ENCODE measurements at places on chromosomes 5 and 9.

DNA sequence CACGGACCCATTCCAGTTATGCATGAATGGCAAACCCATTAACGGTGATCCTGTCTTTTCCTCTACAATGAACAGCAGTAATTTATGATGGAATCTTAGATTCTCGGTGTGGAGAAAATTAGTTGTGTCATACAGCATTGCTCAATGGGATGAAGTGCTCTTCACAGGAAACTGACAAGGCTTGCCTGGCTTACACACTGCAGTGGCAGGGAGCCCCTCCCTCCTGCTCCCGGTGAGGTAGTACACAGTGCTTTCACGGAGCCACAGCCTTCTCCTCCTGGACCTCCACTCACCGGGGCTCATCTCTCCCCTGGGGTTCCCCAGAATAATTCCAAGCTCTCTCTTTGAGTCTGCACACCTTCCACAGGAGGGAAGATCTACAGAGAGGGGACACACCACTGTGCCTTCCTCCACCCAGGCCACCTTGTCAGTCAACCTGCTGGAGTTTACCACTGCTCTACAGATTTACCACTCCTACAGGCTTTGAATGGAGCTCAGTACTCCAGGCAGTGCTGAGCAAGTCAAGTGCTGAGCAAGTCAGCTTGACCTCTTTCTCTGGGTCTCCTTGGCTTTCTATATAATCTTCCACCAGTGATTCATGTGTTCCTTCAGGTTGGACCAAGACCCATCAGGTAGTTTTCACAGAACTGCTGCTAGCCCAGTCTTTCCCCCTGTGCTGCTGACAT, 59.1 kb upstream of the TBC1D2 start:
- no peak for DNase-seq

- peak; percentile 28 for DNase-seq
These were observed 142.5 kb upstream of the VLDLR start for GRCh38 chr9:2479056-2479565.

DNA sequence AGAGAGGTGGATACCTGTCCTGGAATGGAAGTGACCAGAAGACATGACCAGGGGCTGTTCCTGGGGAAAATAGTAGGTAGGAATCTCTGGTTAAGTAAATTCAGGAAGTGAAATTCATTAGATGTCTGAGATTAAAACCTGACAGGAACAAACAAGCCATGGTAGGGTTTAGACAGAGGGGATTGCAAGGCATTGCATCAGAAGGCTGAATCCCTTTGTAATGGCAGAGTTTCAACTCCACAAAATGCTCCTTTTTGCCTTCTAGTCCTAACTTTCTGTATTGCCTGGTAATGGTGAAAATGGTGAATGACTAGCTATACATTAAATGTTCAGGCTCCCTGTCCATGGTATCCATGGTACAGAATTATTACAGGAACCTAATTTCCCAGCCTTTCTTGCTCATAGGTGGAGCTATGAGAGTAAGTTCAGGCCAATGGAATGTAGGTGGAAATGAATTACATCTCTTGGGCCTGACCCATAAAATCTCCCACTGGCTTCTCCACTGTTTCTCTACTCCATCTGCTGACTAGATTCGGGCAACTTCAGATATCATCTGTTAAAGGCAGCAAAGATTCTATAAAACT, 113.4 kb upstream of the CNTLN start:
- DNase-seq: no peak

GRCh38 chr5:9865574-9865973, 235.4 kb upstream of the TAS2R1 start:
- no peak for DNase-seq

GRCh38 chr9:109520475-109521132, 22.5 kb upstream of the PTPN3 start:
- peak; percentile 73 for DNase-seq

DNA sequence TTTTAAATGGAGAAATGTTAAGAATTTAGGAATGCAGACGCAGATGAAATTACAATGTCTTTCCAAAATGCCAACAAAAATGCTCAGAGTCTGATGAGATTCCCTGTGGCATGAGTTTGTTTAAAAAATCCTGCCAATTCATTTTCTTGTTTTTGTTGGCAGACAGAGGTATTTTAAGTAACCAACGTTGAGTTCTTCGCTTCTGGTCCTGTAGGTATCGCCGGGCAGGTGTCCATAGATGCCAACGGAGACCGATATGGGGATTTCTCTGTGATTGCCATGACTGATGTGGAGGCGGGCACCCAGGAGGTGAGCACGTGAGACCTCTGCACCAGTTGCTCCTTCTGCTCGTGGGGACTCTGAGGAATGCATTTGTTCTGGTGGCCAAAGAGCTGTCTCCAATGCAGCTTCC, 69.4 kb downstream of the NPR3 start:
- no peak for DNase-seq

DNA sequence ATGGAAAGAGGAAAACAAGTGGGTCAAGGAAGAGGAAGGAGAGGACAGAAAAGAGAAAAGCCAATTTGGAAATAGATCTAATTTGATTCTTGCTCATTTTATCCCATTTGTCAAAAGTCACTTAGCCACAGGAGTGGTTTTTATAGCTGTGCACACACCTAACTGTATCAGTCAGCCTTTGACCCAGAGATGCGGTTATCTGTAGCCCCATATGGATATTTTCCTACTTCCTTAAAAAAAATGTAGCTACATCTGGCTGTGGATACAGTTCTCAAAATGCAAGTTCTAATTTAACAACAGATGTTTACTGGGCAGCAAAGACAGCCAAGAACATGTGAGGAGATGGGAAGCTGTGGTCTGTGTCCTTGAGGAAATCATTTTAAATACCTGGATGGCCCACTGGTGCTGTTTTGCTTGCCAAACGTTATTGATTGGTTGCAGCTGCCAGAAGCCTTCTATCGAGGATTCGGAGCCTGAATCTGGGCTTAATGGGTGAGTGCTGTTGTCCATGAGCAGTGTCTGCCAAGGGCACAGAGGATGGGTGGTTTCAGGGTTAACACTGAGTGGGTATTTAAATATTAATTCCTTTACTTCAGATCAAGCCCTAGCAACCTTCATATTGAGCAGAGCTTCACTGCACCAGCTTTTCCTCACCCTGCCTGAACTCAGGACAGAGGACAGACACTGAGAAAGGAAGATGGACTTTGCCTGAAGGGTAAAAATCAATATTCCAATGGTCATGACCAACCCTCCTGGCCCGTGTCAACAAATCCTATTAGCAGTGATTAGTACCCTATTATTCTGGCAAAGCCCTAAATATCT, 92.2 kb downstream of the APBA1 start:
- no peak for DNase-seq

GRCh38 chr5:40278881-40279280, 400.8 kb upstream of the PTGER4 start:
- DNase-seq: no peak

DNA sequence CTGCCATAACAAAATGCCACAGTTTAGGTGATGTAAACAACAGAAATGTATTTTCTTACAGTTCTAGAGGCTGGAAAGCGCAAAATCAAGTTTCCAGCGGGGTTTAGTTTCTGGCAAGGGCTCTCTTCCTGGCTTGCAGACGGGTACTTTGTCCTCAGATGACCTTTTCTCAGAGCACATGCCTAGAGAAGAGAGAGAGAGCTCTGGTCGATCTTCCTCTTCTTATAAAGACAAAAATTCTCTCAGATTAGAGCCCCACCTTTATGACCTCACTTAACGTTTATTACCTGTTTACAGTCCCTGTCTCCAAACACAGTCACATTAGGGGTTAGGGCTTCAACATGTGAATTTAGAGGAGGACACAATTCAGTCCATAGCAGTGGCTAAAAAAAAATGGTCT, 119.7 kb downstream of the CETN3 start:
- no peak for DNase-seq

DNA sequence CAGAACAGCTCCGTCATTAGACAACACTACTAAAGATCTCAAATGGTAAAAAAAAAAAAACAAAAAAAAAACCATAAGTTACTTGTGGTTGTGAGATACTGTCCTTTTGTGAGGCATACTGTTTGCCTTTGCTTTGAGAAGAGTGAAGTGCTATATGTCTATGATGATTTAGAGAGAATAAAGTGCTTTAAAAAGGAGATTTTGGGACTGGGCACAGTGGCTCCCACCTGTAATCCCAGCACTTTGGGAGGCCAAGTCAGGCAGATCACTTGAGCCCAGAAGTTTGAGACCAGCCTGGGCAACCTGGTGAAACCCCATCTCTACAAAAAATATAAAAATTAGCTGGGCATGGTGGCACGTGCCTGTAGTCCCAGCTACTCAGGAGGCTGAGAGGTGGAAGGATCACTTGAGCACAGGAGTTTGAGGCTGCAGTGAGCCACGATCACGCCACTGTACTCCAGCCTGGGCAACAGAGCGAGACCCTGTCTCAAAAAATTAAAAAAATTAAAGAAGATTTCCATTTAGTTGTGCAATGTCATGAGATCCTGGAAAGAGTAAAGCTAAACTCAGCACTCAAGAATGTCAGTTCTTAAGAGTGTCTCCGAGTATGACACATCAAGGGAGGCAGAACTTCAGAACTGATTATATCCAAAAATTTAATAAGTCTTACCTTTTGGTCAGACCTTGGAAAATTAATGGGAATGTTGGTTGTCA, 87.3 kb downstream of the PRDM6 start:
- no peak for DNase-seq

GRCh38 chr5:56161439-56161823, 71.7 kb downstream of the ANKRD55 start:
- no peak for DNase-seq
